ENCODE measurements at places on chromosomes 1 and 21.
A peak's percentile ranks its signal among the peaks of the same experiment; 100 is the strongest.

GRCh38 chr1:201892211-201892610, 3.5 kb downstream of the SHISA4 start:
- no peak for DNase-seq

- DNase-seq, result no peak
These were observed 7.8 kb upstream of the KIF14 start for GRCh38 chr1:200628223-200628881.

GRCh38 chr1:192826791-192827546, 18.1 kb downstream of the RGS2 start:
- peak; percentile 83 for DNase-seq

DNA sequence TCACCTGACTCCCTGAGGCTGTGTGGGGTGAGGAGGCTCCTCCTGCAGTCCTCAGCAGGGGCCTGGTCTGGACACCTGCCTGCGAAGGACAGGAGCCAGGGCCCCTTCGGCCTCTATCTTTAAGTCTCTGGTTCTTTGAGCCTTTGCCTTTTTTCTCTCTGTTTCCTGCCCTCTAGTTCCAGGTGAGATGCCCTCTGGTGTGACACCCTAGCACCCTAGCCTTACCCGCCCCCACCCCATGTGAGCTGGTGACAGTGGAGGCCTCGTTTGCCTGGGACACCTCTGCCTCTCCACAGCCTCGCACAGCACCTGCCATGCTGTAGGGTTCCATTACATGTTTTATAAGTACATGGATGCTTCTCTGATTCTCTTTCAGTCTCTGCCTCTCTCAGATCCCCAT, 47.3 kb downstream of the DDX20 start:
- no peak for DNase-seq

DNA sequence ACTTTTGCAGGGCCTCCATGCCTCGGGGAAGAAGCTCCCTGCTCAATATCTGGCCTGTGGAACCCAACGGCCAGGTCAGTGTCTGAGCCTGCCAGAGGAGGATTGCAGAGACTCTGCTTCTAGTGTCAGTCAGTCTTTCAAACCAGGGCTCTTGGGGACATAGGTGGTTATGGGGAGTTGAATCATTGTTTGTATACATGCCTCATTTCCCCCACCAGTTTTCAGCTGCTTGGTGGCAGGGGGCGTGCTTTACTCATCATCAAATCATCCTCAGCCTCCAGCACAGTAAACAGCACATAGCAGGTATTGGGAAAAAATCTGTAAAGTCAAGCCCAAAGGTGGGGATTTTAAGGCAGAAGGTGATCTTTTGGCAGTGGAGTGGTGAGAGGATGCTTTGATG, 17.4 kb upstream of the FAM89A start:
- DNase-seq, result no peak

GRCh38 chr1:223662943-223663342, 2.6 kb downstream of the CAPN8 start:
- no peak for DNase-seq

GRCh38 chr21:45042664-45043161, 31.7 kb upstream of the ADARB1 start:
- DNase-seq, result no peak

DNA sequence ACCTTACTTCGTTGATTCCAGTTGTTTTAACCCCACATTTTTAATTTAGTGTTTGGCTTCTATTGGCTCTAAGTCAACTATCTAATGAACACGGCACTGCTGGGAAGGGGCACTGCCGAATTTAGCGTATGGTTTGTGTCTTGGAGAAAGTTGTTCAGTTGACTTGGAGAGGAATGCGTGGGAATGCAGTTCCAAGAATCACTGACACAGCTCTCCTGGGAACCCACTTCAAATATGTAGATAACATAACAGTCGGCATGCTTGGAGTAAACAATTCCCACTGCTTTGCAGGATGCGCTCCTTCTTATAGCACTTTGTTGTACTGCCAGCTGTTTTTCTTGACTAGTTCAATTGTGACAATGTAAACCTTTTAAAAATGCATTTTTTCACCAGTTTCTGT, 104.3 kb downstream of the RYR2 start:
- no peak for DNase-seq

DNA sequence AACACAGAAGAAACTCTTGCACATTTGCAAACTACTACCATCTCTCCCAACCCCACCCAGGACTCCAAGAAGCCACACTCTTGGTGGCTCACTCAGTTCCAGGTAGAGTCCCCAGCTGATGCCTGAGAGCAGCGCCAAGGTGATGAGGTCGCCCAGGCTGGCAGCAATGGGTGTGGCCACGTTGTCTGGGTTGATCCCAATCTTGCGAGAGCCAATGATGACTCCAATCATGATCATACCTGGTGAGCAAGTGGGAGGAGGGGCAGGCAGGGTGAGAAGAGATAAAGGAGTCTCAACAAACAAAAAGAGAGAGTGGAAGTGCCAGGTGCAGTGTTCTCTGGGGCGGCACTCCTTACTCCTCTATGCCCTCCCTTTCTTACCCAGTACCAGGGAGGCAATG, 14.4 kb downstream of the SLC41A1 start:
- DNase-seq, result no peak

DNA sequence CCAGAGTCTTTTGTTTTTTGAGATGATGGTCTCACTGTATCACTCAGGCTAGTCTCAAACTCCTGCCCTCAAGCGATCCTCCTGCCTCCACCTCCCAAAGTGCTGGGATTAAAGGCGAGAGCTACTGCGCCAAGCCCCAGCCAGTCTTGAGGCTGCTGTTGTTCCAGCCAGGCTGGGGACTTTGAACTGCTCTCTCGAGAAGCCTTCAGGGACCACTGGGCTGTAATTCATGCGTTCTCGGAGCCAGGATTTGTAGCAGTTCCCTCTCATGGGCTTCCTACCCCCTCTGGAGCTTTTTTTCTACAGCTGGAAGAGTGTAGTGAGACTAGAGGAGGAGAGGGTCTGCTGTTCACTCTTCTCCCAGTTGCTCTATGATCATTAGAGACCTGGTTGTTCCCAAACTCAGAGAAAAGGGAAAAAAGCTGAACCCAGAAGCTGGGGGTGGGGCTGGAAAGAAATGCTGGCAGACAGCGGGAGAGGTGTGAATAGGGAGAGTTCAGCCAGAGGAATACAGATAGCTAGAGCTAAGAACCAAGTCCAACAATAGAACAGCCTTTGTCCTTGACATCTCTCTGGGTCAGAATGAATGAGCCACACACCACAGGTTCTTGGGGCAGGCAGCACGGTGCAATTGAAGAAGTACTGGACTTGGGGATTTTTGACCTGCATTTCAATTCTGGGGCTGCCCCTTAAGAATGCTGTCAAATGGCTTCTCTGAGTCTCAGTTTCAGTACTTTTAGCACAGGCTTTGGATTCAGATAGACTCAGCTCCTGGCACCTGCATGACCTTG, 13.2 kb upstream of the SLC41A1 start:
- no peak for DNase-seq

DNA sequence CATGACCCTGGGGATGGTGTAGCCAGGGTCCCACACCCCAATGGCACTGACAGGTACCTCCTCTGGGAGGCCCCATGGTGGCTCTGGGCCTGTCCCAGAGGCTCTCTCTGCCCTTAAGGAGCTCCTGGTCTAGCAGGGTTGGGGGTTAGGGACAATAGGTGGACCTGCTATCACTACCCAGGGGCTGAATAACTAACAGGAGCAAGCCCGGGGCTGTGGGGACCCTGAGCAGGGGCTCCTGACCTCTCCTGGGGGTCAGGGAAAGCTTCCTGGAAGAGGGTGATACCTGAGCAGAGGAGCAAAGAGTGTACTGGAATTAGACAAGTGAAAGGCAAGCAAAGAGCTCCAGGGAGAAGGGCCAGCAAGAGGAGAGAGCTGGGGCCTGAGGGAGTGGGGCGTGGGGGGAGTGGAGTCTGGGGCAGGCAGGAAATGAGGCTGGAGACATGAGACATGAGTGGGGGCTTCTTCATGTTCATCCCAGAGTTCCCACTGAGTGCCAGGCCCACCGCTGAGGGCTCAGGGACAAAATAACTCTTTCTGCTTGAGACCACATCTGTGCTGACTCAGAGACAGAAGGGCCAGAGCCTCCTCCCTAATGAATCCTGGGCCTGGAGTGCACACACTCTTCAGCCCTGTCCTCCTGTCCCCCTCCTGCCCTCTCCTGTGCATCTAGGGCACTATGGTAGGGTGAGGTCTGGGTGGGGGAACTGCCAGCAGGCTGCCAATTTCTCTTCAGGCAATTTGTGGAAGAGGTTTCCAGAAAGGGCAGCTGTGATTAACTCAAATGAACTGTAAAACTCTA, 517.6 kb downstream of the PTPRU start:
- DNase-seq, result no peak

GRCh38 chr1:162141281-162142054, 72.0 kb downstream of the NOS1AP start:
- peak; percentile 20 for DNase-seq

- peak; percentile 12 for DNase-seq
These were observed 140.7 kb upstream of the SPAG17 start for GRCh38 chr1:118325550-118326225.

- DNase-seq, result peak; percentile 26
These were observed 73.7 kb upstream of the UBE2U start for GRCh38 chr1:64129701-64130100.

DNA sequence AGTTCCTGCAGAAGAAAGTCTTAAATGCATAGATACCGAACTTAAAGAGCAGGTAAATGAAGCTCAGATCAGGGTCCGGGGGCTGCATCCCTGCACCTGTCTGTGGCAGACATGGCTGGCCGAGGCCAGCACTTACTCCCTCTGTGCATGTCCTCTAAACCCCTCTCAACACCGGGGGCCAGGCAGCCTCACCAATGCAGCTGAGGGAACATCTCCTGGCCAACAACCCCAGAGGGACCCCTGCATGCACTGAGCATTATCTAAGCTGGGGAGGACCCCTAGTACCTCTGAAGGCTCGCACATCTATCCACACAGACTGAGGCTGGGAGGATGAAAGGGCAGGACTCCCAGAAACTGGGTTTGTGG, 18.4 kb downstream of the TTC34 start:
- DNase-seq, result no peak

- peak; percentile 45 for DNase-seq
These were observed 629 bp downstream of the PGD start for GRCh38 chr1:10399444-10399941.

DNA sequence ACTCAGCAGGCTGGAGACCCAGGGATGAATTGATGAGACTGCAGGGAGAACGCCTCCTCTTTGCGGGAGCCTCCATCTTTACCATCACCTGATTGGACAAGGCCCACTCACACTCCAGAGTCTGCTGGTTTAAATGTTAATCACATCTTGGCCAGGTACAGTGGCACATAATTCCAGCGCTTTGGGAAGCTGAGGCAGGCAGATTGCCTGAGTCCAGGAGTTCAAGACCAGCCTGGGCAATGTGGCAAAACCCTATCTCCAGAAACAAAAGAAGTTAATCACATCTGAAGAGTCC, 121.8 kb upstream of the C1orf174 start:
- DNase-seq, result no peak

GRCh38 chr1:118973531-118974137, 14.5 kb downstream of the TBX15 start:
- DNase-seq, result no peak

DNA sequence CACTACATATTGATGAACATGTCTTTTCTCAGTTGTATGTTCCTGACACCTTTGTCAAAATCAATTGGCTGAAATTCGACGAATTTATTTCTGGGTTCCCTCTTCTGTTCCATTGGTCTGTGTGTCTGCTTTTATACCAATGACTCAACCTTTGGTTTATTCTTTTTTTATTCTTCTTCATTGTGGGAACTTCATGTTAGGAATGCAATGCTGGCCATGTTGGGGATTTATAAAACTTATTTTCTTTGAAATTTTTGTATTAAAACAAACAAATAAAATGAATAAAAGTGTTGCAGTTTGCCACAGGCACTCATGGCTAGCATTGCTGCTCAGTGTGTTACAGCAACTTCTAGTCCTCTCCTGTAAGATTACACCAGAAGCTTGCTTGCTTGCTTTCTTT, 287.8 kb downstream of the DUSP10 start:
- DNase-seq, result no peak

- DNase-seq, result peak; percentile 43
These were observed 1.7 kb upstream of the MAN1A2 start for GRCh38 chr1:117365350-117366176.

- DNase-seq, result no peak
These were observed 8.2 kb upstream of the TNFRSF25 start for GRCh38 chr1:6473974-6474814.

DNA sequence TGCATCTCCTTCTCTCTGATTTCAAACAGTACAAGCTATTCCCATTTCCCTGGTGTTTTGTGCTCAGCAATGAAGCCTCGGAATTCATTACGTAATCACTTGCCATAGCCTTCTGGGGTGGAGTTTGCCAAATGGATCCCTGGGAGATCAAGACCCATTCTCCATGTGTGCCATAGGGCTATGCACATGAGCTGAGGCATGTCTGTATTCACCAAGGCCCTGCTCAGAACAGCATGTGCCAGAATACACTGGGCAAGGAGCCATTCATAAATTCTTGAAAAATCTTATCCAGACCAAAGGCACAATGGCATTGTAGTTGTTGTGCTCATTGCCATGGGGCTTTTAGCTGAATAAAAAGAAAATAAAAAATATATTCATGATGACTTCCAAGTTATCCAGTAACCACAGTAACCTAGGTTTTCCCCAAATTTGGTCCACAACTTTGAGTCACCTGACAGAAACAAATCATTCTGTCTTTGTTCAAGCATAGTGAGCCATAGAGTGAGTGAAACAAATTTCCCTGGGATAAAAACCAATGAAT, 53.0 kb downstream of the CRB1 start:
- DNase-seq, result peak; percentile 92

GRCh38 chr1:31238986-31239613, 587 bp downstream of the NKAIN1 start:
- no peak for DNase-seq

GRCh38 chr1:8077602-8078001, 51.5 kb upstream of the ERRFI1 start:
- DNase-seq, result no peak

GRCh38 chr1:9151328-9151860, 22.5 kb upstream of the GPR157 start:
- peak; percentile 84 for DNase-seq

- DNase-seq, result no peak
These were observed 128.6 kb downstream of the ST6GALNAC3 start for GRCh38 chr1:76203127-76203526.

GRCh38 chr1:198153103-198153502, 3.7 kb upstream of the NEK7 start:
- DNase-seq, result peak; percentile 98

GRCh38 chr1:237239248-237239647, 197.3 kb downstream of the RYR2 start:
- no peak for DNase-seq

- DNase-seq, result peak; percentile 11
These were observed 249.4 kb downstream of the PLPP3 start for GRCh38 chr1:56329970-56330369.

DNA sequence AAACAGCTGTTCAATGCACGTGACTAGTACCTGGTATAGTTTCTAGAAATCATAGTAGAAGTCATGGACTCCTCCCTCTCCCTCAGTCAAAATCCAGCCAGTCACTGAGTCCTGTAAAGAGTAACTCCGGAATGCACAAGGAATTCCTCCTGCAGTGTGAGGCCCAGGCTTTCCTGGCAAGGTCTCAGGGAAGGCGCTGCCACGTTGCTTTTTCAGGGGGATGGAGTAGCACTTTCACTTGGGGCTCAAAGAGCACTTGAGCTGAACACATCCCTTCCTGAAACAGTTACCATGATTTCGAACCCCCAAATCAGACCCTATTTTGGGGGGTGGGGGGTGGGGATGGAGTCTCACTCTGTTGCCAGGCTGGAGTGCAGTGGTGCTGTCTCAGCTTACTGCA, 26.4 kb upstream of the LRRC8D start:
- DNase-seq, result peak; percentile 65

GRCh38 chr1:51346086-51346942, 16.0 kb upstream of the TTC39A start:
- DNase-seq, result no peak
